Activated CD4-positive, alpha-beta T cell treated with anti-CD3 and anti-CD28 coated beads, Interleukin-2, amount 50 U/mL, for 24 hours (primary cell): ENCODE measurements at places on chromosomes 12 and 14.
A peak's percentile ranks its signal among the peaks of the same experiment; 100 is the strongest.

GRCh38 chr14:94746131-94746530 is 23.8 kb downstream of the GSC start:
- no peak for DNase-seq

- DNase-seq, result no peak
Measured at GRCh38 chr12:31321897-31322228, 4.1 kb downstream of the SINHCAF start.

DNA sequence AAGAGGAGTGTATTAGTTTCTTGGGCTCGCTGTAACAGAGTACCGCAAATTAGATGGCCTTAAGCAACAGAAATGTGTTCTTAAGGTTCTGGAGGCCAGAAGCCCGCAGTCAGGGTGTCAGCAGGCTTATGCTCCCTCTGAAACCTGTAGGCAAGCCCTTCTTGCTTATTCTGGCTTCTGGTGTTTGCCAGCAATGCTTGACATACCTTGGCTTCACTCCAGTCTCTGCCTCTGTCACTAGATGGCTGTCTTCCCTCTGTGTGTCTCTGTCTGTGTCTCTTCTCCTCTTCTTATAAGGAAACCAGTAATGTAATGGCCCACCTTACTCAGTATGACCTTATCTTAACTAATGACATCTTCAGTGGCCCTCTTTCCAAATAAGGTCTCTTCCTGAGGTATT is 85.1 kb downstream of the DERA start:
- DNase-seq, result no peak

DNA sequence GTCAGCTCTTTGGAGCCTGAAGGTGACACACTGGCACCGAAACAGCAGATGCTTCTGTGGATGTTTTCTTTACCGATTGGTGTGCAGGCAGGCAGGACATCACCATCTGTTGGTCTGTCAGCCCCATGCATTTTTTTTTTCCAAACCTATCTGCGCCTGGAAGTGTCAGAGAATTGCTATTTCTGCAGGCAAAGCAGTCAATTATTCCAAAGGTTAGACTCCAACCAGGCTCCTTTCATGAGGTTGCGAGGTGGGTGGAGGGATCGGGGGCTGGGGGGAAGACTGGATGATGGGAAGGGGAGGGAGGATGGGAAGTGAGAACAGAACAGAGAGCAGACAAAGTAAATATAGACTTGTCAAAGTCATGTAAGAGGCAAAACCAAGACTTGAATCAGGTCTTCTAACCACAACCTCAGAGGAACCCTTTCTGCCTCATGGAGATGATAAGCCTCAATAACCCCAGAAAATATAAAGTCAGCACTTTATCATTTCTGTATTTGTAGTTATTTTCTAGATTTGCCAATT is 117.7 kb downstream of the OTOGL start:
- DNase-seq, result no peak

GRCh38 chr14:32473464-32473855 is 144.4 kb downstream of the AKAP6 start:
- no peak for DNase-seq

GRCh38 chr12:61011767-61012423 is 1248.3 kb upstream of the USP15 start:
- DNase-seq, result no peak

DNA sequence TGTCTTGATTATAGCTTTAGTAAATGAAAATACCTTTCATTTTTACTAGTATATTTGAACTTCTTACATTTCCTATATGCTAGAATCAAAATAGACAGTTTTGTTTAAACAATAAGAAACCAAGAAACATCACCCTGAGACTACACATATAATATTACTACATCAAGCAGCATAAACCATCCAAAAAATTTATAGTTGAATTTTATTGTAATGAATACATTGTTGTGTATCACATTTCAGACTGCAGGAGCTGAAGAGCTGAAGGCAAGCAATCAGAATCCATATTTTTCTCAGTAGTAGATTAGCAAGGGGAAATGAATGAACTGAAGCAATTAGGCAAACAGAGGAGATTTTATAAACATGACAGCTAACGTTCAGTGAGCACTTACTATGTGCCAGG is 379.2 kb downstream of the BTG1 start:
- DNase-seq, result no peak

- DNase-seq, result no peak
Measured at GRCh38 chr14:79320561-79320960, 890.7 kb downstream of the DIO2 start.

- DNase-seq, result no peak
Measured at GRCh38 chr14:51342226-51342625, 102.2 kb downstream of the TMX1 start.

DNA sequence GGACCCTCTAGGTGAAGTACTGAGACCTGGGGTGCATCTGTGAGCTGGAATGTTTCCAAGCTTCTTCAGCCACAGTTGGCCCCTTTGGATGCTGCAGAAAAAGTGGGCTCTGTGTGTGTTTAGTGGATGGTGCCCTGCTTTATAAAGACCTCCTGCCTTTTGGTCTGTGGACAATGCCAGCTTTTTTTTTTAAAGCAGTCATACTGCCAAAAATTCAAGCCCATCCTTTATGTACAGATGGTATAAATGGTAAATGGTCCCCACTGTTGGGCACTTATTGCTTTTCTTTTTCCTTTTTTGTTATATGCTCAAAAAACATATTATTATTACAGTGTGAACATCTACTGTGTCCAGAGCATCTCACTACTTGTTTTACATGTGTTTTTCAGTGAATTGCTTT is 81.1 kb downstream of the SMOC1 start:
- DNase-seq, result no peak

DNA sequence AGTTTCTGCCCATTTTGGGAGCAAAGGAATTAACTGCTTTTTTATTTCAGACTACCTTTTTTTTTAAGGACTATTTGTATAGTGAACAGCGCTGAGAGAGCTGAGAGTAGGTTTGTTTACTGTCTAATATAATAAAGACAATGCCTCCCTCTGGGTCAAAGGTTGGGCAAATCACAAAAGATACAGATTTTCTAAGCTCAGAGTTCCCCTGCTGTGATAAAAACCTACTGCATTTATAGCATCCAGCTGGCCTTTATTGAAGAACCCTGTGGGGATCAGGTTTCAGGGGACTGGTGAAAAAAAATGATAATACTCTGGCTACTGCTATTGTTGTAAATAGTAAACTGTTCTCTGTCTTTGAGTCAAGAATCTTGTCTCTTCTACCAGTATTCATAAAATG is 28.7 kb downstream of the CCDC59 start:
- no peak for DNase-seq

DNA sequence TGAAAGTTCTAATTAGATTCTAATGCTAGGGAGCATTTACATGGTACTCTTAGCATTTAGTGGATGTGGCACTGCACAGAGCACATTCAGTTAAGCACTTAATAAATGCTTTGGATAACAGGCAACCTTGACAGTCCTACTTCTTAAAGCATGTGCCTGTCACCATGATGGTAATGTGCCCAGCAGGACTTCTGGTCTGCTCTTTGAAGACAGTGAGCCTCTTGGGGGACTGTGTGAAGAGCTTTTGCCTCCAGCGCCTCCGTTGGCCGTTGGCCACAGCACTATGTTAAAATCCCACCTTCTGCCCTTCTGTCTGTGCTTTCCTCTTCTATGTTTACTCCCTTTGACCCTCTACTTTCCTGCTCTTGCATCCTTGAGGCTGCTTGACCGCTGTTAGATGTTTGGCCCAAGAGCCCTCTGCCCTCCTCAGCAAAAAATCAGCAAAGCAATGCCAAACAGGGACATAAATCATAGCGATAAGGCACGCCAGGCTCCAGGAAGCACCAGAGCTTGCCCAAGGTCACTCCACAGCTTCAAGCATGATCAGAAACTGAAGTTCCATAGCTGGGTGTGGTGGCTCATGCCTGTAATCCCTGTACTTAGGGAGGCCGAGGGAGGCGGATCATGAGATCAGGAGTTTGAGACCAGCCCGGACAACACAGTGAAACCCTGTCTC is 8.3 kb downstream of the CDKL1 start:
- no peak for DNase-seq

DNA sequence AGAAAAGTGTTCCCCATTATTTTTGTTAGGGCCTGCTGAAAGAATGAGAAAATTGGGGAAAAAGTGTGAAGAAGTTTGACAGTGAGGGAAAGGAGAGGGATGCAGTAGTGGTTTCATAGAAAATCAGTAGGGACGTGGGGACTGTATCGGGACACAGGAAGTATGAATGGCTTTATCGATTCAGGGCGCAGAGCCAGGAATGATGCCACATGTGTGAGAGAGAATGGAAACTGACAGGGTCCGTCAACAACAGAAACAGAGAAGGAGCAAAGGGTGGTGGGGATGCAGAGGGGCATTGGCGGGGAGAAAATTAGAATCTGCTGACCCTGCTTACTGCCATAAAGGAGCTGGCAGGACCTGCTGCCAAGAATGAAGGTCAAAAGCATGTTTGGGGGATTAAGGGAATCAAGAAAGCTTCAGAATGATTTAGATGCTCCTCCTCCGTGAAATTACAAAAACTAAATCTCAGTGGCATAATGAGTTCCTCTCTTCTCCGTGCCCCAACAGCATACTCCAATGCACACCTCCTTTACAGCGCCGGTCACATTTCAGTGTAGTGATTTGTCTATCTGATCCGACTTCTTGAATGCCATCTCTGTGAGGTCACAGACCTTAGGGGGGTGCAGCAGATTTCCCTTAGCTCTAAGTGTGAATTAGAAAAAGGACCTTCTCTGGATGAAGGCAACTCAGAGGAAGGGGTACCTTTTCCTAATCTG is 92.6 kb downstream of the EMP1 start:
- no peak for DNase-seq

DNA sequence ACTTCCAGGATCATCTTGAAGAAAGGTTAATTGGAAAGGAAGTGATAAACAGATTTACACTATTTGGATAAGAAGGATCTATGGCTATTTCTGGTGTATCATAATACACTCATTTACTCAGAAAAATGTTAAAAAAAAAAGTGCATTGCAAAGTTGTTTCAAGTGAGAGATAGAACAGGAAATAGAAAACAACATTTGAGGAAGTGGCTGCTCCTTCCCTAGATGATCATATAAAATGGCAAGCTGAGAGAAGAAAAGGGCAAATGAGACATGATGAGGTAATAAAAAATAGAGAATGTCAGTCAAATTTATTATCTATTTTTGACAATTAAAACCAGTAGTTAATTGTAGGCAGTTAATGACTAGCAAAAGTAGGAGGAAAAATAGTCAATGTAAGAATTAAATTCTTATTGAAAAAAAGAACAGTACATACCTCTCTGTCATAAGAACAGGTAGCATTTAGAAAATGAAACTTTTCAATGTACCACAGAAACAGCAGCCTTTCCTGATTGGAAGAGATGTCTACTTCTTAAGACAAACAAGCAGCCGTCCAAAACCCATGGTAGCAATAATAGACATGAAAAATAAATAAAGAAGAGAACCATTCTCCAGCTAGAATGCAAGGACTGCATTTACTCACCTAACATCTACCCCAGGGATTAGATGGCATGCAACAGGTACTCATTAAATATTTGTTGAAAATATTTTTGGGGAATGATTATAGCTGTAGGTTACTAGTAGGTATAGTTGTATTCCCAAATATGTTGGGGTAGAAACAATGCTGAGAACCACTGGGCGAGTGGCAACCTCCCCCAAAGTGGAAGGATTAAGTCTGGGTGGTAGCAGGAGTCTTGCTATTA is 63.9 kb upstream of the GRIP1 start:
- no peak for DNase-seq

DNA sequence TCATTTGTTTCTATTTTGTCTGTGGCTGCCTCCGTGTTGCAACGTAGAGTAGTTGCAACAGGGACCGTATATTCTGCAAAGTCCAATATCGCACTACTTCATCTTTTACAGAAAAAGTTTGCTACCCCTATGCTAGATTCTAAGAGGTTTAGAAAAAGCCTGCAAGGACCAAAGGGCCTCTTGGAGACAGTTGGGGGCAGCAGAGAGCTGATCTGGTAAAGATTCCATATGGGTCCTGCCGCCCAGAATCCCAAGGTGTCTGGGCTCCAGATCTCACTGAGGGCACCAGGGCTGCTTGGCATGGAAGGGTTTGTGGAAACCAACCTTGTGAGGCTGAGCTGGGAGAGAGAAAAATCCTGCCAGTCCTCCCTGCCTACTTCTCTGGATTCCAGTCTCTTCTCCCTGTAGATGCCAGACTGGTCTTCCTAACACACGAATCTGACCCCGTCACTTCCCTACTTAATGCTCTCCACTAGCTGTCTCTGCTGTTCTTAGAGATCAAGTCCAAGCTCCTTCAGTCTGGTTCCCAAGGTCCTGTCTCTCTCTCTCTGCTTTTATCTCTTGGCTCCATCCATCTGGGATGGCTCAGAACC is 74.6 kb downstream of the GLRX5 start:
- DNase-seq, result no peak

DNA sequence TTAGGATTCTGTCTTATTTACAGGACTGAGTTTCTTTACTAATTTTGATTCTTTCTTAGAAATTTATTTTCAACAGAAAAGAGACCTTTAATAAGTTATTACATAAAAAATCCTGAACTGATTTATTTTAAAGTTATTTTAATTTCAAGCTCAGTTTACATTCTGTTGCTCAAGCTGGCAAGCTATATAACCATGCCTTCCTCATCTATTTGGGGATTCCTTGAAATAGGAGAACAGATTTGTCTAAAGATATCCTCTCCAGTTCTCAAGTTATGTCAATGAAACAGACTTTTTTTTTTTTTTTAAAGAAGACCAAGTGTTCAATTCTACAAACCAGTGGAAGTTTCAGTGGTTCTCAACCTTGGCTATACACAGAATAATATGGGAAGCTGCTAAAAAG is 103.3 kb upstream of the TRHDE start:
- no peak for DNase-seq

- no peak for DNase-seq
Measured at GRCh38 chr12:12180136-12180535, 86.7 kb downstream of the LRP6 start.

GRCh38 chr14:69487771-69488170 is 3.2 kb downstream of the PLEKHD1 start:
- DNase-seq, result no peak

GRCh38 chr12:52836042-52836466 is 1.9 kb upstream of the KRT79 start:
- peak; percentile 11 for DNase-seq

DNA sequence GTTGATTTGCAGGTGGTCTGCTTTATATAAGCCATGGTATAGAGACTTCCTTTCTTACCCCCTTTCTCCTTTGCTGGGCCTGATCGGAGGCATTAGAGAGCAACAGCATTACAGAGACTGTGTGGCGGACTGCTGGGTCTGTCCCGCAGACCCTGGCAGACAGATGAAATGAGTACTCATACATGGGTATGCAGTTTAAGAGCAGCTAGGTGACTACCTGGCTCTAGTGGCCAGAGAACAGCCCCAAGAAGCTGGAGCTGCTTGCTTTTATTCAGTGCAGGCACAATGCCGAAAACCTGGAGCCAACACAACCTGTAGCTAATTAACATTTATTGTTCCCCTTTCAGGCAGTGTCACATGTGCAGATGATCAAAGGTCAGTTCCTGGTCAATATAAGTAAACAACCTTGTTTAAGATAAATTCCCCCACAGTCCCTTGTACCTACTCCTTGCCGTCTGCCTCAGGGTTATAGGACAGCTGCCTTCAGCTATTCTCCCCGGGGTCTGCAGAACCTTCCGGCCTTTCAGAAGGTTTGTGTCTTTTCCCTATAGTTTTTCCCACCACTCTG is 160.0 kb downstream of the TRHDE start:
- no peak for DNase-seq

- DNase-seq, result no peak
Measured at GRCh38 chr14:70649803-70650202, 8.1 kb downstream of the TTC9 start.
